Urinary bladder (tissue), 4 donors: ENCODE measurements at places on chromosomes 12 and 14.

- DNase-seq: no peak
These were observed 23.9 kb downstream of the KRT76 start for GRCh38 chr12:52753283-52753682.

GRCh38 chr12:1777798-1778197, 42.6 kb upstream of the LRTM2 start:
- no peak for DNase-seq

GRCh38 chr14:68176687-68177086, 357.1 kb downstream of the RAD51B start:
- DNase-seq: no peak

GRCh38 chr12:116926283-116927243, 15.8 kb downstream of the FBXW8 start:
- DNase-seq: no peak

GRCh38 chr12:28938056-28938455, 211.0 kb upstream of the FAR2 start:
- DNase-seq: no peak

- no peak for DNase-seq
These were observed 706 bp downstream of the CRACR2A start for GRCh38 chr12:3752096-3752709.

- DNase-seq: no peak
These were observed 17.6 kb downstream of the AVIL start for GRCh38 chr12:57800965-57801364.

DNA sequence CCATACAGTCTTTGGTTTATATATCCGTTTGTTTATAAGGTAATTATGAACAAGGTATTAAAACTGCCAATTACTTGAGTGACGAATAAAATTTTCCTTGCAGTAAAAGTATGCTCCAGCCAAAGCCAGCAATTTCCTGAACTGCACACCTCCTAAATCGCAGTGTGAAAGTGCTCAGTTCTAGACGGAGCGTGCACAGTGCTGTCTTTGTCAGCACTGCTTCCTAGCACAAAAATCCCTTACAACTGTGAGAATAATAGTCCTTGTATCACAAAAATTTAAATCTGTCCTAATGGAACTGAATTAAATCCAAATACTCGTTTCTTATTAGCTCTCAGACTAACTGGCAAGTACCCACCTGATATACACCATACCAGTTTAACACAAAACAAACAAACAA, 26.3 kb downstream of the LRIG3 start:
- no peak for DNase-seq

DNA sequence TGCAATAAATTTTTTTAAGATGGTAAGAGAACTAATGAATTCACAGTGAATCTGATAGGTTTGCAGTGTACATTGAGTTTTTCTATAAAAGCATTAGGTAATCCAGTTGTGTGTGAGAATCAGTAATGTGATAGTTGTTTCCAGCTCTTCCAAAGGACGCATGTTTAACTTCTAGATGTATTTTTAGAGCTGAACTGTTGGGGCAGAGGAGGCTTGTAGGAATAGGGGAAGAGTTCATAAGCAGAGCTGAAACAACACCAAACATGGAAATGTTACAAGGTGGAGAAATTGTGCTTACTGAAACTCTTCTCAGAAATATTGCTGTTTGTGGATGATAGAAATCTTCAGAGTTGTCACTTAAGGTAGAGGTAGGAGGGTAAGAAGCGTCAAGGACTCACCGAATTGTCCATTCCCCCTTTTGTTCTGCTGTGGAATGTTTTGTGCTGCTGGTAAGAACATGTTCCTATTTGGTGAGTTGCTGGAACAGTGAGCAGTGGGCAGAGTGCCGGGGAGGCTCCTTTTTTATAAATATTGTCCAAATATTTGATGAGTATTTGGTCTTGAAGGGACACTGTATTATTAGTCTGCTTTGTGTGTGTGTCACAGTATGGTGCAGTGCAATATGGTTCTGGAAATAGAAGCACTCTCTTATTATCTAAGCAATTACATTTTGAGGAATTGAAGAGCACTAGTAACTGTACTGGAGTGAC, 76.7 kb downstream of the ANO6 start:
- no peak for DNase-seq

DNA sequence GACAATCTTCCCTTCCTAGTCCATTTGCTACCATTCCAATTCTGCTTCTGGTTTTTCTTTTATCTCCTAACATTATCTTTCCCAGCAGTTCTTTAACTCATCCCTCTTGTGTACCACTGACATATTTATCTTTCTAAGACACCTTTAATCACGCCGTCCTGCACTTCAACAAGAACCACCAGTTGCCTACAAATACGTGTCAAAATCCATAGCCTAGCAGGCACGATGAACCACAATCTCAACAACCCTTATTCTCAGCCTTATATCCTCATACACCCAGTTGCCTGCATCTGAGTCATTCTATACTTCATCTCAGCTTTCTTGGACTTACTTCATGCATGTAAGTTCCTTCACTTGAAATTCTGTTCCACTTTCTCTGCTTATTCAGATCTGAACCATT, 16.4 kb upstream of the ST8SIA1 start:
- DNase-seq: no peak

DNA sequence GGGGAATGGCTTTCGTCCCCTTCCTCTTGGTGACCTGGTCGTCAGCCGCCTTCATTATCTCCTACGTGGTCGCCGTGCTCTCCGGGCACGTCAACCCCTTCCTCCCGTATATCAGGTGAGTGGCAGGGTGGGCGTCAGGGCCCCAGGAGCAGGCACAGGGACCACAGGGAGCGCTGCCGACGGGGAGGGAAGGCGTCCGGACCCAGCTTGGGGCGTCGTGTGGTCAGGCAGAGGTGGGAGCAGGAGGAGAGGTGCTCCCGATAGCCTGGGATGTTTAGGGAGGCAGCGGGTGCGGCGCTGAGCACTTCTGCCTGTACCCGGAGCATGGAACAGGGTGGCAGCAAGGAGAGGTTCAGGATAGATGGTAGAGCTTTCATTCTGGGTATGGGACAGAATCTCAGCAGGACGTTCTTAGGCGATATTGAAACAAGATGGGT, 444 bp downstream of the DRAM1 start:
- DNase-seq: no peak

- DNase-seq: no peak
These were observed 56.3 kb downstream of the SPTB start for GRCh38 chr14:64823305-64823861.

- DNase-seq: no peak
These were observed 7.0 kb upstream of the ATXN7L3B start for GRCh38 chr12:74530676-74531075.

DNA sequence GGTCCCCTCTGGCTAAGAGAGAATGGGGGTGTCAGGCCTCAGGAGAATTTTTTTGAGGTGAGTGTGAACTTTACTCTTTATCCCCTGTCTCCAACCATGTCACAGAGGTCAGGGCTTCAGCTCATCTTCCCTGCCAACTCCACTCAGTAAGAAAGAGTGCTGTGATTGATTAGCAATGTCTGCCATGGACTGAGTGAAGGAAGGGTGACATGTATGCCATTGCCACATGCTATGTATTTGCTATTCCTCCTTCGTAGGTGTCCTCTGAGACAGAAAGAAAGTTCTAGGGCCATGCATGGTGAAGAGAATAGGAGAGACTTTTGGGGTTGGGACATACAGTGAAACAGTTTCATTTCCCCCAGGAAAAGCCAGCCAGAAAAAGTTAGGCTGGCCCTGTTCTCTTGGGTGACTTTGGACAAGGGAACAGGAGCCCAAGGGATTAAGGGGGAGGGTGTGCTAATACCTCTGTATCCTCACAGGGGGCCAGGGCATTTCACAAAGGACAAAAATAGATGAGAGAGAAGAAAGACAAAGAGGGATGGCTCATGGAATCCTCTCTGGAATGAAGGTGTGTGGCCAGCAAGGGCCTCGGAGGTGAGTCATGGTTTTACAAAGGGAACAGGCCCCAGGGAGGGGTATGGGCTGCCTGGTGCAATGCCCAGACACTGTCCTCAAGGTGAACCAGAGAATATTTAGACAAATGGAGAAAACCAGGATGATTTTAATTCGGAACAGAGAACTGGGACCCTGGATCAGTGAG, 13.9 kb upstream of the MYL2 start:
- no peak for DNase-seq

DNA sequence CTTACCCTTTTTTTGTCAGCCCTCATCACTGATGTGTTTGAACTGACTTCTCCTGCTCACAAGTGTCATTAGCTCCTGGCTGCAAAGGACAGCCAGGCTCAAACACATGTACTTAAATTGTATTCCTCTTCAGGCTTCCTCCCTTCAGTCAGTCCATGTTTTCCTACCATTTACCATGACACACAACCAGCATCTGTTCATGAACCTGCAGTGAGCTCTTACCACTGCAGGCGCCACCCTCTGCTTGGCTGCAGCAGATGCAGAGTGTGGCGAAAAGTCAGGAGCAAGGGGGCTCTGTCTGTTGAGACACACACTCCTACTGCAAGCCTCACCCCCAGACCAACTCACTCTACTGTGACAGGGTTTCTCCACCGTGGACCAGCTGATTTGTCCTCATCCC, 70.2 kb downstream of the TSPAN11 start:
- DNase-seq: no peak

DNA sequence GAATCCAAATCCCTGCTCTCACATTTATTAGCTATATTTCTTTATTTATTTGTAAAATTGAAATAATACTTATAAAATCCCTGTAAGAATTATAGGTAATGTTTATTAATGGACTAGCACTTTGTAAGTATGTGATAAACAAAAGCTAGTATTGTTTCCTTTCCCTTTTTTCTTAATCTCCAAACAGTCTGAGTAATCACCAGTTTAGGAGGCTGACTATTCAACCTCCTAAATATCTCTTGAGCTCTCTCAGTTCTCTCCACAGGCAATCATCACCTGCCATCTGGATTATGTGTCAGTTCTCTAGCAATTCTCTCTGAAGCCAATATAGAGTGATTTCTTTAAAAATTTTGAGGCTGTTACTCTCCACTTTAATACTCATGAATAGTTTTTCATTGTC, 9.2 kb upstream of the LYZ start:
- no peak for DNase-seq

- DNase-seq: no peak
These were observed 6.2 kb downstream of the COA8 start for GRCh38 chr14:103568952-103569351.

DNA sequence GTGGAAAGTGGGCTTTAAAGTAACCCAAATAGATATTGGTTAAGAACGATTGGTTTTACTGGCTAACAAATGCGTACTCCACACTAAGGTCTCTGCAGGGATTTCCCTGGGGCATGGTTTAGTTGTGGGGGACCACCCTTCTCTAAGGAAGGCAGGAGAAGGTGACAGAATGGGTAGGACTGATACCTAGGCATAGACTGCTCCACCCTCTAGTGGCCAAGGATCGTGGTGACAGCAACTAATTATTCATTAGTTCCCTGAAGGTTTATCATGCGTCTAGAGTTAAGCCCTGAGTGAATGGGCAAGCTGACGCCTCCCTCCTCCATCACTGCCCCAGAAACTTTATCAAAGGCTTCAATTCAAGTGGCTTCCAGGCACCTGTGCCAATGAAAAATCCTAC, 9.1 kb downstream of the FAM181A start:
- no peak for DNase-seq

DNA sequence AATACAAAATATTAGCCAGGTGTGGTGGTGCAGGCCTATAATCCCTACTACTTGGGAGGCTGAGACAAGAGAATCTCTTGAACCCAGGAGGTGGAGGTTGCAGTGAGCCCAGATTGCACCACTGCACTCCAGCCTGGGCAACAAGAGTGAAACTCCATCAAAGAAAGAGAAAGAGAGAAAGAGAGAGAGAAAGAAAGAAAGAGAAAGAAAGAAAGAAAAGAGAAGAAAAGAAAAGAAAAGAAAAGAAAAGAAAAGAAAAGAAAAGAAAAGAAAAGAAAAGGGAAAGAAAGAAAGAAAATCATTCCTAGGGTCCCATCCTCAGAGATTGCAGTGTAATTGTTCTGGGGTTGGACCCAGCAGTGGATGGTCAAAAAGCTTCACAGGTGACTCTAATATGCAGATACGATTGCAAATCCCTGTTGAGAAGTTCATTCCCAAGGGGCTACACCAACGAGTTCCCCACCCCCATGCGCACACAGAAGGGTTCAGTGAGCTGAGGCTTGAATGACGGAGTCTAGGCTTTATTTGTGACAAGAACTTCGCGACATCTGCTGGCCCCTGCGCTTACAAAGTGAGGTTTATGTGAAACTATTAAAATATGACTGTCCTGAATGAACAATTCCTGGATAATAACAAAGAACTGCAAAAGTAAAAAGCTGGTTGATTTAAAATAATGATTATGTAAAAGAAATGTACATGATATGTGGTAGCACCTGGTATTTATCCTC, 17.4 kb upstream of the RNASE12 start:
- DNase-seq: no peak

DNA sequence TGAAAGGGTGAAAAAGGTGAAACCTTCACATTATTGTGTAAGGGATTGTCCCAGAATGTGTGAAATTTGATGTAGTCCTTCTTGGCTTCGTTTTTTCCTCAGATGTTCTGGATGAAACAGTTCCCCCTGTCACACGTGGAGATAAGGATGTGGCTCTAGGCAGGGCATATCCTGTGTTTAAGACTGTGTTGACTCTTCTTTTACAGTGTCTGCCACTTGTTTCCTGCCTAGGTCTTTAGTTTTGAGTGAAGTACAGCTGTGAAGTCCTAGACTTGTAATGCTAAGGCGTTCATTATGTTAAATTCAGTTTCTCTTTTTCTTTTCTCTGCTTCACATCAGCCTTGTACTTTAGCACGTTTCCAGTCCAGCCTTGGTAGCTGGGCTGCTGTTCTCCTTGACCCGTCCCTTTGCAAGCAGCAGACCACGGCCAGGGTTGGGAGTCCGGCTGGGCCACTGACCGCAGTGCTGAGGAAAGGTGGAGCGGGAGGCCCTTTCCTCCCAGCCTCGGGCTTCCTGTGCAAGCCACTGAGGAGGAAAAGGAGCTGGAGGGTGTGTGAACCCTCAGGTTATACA, 59.1 kb downstream of the RASSF3 start:
- no peak for DNase-seq

DNA sequence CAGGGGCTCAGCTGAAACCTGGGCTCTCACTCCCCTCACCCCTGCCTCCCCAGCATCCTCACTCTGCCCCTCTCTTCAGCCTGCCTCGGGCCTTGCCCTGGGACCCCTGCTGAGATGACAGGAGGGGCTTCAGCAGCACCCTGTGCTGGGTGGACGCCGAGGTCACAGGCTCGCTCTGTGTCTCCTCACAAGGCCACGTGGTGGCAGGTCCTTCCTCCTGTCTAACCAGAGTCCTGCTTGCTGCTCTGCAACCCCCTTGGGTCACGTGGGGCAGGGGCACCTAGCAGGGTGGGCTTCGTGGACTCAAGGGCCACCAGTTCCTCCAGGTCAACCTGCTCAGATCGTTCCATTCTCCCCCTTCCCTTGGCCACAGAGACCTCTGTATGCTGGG, 90.4 kb downstream of the TMEM121 start:
- no peak for DNase-seq
